Psoas muscle (tissue), 8 donors: ENCODE measurements at places on chromosomes 13 and 19. TPM values are rescaled to one million over a fixed set of nuclear protein-coding genes. Genes with fewer than 3 reads are reported as not detected.

FGF22 gene
- not detected for total RNA-seq

C19orf81 gene
- total RNA-seq, result not detected

MBD3L3 gene
- not detected for total RNA-seq

ERF gene
- 13.5 TPM for total RNA-seq

BCL3 gene
- total RNA-seq, result 16.8 TPM

KCNC3 gene
- 2.4 TPM for total RNA-seq

MATK gene
- total RNA-seq, result 0.43 TPM

ZNF470 gene
- 0.87 TPM for total RNA-seq

FAM216B gene
- not detected for total RNA-seq

CGB5 gene
- total RNA-seq, result not detected

ZNF844 gene
- 12.2 TPM for total RNA-seq

EDDM13 gene
- 0.62 TPM for total RNA-seq

CDKN2D gene
- 10.9 TPM for total RNA-seq

SULT2A1 gene
- not detected for total RNA-seq

ZMYM2 gene
- total RNA-seq, result 29.8 TPM
